ENCODE measurements at places on chromosomes 1 and 21.

DNA sequence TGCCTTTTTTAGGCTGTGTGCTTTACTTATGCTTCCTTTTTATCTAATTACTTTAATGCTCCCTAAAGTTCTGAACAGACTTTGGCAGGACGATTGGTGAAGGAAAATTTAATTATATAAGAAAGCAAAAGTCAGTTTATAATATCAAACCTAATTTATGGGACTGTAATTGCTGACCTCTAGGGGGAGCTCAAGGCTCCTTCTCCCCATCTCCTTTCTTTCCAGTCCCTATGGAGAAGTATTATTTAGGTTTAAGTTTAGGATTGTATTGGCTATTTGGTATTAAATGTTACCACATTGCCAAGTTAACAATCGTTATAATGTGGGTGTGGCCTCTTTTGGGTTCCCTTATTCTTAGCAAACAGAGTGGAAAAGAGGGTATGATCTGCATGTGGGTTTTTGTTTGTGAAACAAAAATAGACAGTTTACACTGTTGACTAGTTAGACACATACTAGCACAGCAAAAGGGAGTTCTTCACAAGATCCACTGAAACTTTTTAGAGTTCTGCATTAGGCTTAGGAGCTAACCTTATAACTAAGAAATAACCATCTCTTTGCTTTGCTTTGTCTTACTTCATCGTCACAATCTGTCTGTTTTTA is 48.2 kb upstream of the TNFSF4 start:
- no peak for DNase-seq

DNA sequence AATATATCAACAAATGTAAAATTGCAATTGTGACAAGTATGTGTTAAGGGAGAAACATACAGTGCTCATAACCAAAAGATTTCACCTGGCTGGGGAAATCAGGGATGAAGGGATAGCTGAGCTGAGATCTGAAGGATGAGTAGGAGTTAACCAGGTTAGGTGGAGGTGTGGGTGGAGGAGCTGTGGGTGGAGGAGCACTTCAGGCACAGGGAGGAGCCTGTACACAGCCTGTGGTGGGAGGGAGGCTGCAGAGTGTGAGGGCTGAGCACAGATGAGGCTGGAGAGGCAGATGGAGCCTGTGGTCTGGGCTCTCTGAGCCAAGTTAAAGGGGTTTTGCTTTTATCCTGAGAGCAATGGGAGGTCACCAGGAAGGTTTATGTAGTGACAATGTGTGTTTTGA is 111.9 kb downstream of the XCL2 start:
- DNase-seq: no peak

- no peak for DNase-seq
Observed at GRCh38 chr1:230573658-230574057, 68.6 kb upstream of the COG2 start.

GRCh38 chr1:245590726-245591125 is 435.9 kb downstream of the KIF26B start:
- DNase-seq: no peak

DNA sequence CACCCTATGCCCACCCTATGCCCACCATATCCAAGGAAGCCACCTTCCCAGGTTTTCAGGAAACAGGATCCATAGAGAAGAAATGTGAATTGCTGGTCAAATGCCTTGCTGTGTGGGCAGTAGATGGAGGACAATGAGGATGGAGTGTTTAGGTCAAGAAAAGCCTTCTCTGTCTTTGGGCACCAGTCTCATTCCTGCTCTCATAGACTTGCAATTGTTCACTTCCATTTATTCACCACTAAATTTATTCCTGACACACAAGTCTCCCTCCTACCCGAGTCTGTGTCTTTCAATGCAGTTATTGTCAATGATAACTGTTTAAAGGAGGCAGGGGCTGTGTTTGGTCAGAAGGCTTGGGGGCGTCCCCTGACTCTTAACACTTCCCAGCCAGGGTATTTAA is 48.0 kb upstream of the ITPKB start:
- DNase-seq: no peak

GRCh38 chr21:37582590-37582989 is 216.0 kb downstream of the DYRK1A start:
- DNase-seq: no peak

- no peak for DNase-seq
Observed at GRCh38 chr1:44806025-44806703, 987 bp downstream of the DYNLT4 start.

DNA sequence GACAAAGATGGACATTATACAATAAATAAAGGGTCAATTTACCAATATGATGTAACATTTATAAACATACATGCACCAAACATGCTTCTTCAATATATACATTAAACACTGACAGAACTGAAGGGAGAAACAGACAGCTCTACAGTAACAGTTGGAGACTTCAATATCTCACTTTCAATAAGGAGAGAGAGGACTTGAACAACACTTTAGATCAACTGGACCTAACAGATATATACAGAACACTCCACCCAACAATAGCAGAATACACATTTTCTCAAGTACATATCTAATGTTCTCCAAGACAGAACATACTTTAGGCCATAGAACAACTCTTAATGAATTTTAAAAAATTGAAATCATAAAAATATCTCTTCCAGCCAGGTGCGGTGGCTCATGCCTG is 50.6 kb upstream of the TTC39A start:
- no peak for DNase-seq

All from stimulated activated CD4-positive, alpha-beta T cell treated with anti-CD3 and anti-CD28 coated beads, Interleukin-15, amount 100 ng/mL, for 48 hours (primary cell).